ENCODE measurements at places on chromosomes 6 and 20.

DNA sequence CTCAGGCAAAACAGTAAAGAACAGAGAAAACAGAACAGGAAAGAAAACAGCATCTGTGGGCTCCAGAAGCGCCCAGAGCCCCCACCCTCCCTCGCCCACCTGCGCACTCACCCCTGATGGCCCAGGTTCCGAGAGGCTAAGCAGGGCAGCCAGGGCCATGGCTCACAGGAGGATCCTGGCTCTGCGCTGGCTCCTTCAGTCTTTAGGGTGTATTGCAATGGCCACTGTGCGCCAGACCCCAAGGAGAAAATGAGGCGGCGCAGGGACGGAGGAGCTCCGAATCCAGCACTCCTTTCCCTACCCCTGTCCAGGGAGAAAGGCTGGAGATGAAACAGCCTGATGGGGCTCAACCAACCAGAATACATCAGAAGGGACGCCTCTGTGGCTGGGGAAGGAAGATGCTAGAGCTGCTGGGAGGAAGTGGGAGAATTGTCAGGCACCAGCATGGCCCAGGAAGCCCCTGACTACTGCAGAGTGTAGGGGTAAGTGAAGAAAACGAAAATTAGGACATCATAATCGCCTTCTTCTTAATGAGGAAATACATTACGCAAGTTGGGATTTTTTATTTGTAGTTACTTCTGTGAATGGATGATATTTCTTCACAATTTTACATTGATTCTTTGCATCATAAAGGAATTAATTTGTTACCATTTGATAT, 49.0 kb downstream of the COL11A2 start:
- no peak for DNase-seq

DNA sequence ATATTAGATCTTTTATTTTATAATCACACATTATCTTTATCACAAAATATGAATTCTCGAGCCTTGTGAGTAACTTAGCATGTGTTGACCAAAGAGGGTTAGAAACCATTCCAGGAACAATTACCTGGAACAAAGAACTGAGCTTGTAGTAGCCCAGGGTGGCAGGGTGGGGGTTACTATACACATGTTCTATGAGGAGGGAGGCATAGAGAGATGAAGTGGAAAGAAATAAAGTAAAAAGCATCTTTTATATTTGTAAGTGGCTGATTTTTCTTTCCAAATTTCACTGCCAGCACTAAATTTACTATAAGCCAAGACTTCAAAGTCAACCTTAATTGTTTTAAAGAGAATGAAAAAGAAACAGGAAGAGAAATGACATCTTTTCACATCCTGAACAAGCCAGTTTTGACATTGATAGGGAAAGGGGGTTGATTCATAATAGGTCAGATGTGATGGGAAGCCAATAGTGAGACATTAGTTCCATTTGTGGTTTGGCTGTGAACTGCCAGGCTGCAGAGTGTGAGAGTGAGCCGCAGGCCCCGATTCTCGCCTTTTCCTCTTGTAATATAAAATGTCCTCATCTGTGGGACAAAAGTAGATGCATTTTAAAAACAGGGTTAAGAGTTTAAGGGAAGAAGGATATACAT, 52.7 kb upstream of the MYB start:
- no peak for DNase-seq

DNA sequence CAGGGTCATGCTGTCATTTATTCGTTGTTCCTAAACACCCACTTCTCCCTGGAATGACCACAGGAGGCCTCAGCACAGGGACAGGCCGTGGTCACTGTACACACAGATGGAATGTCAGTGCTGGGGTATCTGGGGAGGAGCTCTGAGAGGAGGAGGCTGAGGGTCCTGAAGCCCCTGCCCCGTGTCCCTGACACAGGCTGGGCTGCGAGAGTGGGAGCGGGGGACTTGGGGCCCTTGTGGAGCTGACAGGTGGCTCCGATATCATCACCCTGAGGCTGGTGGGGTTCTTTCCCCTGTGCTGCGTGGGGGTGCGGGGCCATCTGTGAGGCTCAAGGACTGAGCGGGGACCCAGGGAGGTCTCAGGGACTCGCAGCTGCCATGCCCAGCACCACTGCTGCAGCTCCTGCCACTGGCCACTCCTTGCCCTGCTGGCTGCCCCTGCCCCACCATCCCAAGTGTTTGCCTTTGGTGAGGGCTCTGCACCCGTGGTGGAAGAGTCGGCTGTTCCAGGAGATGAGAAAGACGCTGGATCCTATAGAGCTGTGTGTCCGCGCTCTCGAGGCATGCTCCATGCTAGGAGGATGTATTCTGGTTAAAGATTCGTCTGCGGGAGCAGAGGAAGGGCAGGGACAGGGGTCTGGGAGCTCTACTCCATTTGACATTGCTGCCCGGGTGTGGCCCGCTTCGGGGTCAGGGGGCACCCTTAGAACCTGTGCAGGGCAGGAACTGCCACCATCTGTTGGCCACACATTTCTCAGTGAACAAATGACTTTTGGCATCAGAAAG, 18.9 kb downstream of the NPEPL1 start:
- DNase-seq: no peak

- no peak for DNase-seq
Measured at GRCh38 chr20:13200767-13201500, 20.1 kb upstream of the ISM1 start.

GRCh38 chr6:103122766-103123601, 1729.5 kb downstream of the GRIK2 start:
- no peak for DNase-seq

GRCh38 chr6:70680396-70680795, 12.7 kb downstream of the SMAP1 start:
- no peak for DNase-seq

DNA sequence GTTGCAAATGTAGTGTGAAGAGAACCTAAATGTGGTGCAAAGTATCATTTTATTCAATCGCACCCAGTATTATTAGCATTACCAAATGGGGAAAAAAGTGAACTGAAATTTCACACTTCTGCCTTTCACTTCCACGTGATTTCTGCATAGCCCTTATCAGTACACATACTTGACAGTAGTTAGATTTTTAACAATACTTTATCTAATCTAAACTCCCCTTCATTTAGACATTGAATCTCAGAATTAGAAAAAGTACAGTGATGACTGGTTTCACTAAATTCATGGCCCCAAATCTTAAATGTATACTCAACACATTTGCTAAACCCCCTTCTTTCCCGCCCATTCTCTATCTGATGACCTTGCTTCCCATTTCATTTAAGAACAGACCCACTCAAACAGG, 14.3 kb downstream of the STX7 start:
- DNase-seq: no peak

Data from RCC 7860 (cell line).